SK-N-DZ (cell line): ENCODE measurements at places on chromosomes 11 and 22.

- no peak for DNase-seq
Observed at GRCh38 chr22:45159652-45160462, 3.9 kb upstream of the NUP50 start.

GRCh38 chr11:17633987-17634775 lies 85.2 kb upstream of the MYOD1 start:
- no peak for DNase-seq

DNA sequence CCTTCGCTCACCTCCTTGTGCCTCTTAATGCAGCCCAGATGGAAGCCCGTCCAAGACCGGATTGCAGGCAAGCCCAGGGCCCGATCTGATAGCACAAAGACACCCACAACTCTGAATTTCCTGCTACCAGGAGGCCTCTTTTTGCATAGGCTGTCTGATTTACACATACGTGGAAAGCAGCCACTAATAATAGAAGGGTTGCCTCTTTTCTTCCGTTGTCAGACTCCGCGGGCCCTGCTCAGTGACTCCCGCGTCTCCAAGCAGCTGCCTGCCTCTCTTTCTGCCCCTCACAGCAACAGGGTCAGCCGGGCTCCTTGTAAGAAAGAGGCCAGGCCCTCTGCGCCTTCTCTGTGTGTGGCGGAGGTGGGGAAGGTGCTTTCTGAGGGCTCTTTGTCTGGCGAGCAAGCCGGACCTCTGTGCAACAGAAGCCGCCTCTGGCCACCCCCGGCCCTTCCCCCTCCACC lies 26.7 kb downstream of the FLI1 start:
- no peak for DNase-seq

DNA sequence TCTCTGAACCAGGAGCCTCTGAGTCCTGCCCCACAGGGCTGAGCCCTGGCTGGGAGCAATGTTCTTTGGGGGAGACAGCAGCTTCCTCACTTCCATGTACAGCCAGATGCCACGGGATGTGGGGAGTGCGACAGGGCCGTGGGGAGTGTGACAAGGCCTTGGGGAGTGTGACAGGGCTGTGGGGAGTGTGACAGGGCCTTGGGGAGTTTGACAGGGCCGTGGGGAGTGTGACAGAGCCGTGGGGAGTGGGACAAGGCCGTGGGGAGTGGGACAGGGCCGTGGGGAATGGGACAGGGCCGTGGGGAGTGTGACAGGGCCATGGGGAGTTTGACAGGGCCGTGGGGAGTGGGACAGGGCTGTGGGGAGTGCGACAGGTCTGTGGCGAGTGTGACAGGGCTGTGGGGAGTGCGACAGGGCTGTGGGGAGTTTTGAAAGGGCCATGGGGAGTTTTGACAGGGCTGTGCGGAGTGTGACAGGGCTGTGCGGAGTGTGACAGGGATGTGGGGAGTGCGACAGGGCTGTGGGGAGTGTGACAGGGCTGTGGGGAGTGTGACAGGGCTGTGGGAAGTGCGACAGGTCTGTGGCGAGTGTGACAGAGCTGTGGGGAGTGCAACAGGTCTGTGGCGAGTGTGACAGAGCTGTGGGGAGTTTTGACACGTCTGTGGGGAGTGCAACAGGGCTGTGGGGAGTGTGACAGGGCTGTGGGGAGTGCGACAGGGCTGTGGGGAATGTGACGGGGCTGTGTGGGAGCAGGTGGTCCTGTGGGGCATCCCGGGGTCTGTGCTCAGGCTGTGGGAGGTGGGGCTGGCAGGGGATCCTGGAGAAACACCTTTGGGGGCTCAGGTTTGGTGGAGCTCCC lies 6.6 kb upstream of the KRTAP5-6 start:
- no peak for DNase-seq

DNA sequence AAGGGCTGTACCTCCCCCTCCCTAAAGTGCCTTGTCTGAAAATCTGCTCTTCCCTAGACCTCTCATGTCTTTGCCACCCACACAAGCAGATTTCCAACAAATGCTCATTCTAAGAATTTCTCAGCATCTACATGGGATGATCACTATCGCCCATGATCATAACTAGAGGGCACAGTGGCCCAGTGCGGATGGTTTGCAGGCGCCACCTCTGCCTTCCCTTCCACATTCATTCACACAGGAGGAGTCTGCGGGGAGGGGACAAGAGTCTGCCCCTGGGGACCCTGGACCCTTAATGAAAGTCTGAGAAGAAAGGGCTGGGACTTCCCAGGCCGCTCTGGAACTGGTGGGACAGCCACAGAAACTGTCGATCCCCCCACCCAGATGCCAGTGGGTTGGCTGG lies 28.9 kb downstream of the KCTD17 start:
- DNase-seq = no peak

- DNase-seq = no peak
Observed at GRCh38 chr11:12376259-12377081, 901 bp upstream of the PARVA start.
